ENCODE measurements at places on chromosomes 7 and 10.

GRCh38 chr10:71025535-71025934, 137.2 kb upstream of the PCBD1 start:
- DNase-seq = no peak

DNA sequence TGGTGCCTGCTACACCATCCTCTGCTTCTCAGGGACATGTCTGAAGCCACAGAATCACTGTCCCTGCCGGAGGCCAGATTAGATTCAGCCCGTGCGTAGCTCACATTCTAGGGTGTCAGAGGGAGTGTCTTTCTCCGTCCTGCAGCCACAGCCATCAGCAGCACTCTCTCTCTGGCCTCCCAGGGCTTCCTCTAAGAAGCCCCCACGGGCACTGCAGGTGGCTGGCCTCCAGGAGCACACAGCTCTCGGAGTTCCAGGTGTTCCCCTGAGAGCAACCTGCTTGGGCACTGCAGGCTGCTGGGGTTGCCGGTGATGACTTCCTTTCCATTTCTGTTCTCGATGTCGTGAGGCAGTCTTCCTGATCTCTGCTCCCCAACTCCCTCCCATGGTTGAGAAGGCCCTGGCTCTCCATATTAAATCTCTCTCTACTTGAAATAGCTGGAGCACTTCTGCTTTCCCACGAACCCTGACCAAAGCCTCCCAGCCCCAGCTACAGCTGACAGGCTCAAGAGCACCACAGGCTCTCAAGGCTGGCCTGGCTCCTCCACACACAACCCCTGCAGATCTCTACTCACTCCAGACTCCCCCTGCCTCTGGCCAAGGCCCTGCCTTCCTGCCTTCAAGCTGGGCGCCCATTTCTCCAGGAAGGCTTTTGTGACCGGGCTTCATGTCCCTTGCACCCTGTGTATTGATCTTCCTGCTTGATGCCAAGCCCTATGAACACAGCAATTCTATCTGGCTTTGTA, 49.0 kb upstream of the TMEM72 start:
- DNase-seq = no peak

DNA sequence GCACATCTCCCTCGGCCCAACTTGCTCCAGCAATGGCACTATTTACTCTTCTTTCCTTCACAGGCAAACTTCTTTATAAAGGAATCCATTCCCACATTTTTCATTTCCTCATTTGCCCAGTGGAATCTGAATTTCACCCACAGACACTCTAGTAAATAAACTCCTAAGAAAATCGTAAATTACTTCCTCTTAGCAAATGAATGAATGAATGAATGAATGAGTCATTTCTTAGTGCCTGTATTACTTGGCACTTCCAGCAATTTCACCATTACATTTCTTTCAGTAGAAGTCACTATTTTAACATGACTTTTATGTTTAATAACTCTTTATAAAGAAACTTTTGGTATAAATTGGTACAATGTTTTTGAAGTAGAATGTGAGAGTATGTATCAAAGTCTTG, 55.7 kb downstream of the DDC start:
- DNase-seq = no peak

- DNase-seq = no peak
Observed at GRCh38 chr10:93272884-93273675, 199.4 kb downstream of the CYP26A1 start.

DNA sequence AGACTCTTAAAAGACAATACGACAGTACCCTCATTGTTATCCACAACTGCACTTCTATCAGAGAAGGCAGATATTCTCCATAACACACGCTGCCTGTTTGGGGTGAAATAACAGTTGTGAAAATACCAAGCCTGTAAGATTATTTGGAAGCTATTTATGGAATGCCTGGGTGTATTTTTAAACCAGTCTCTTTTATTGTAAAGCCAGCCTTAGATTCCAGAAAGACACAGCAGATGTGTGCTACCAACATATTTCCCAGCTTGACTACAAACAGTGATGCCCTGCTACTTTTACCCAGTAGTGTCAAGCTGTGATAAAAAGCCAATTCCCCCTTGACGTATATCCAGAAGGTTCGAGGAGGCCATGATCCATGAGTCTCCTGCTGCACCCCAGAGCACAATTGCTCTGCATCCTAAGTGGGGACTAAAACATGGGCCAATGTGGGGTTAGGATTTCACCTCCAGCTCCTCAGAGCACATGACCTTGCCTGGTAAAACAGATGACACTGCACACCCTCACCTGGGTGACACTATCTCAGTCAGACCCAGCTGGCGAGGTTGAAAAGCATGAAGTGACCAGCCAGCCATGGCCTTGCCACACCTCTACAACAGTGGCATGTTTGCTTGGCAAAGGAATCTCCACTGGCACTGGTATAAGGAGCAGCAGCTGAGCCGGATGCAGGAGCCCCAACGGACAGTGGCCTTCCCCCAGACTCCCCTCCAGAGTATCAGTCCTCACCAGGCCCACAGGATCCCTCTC, 62.2 kb downstream of the GFRA1 start:
- DNase-seq = no peak

GRCh38 chr7:108246227-108246837, 116.2 kb upstream of the LAMB4 start:
- DNase-seq = no peak

GRCh38 chr10:775245-776075, 86.0 kb upstream of the DIP2C start:
- DNase-seq = no peak

GRCh38 chr7:21902240-21902639, 43.5 kb downstream of the CDCA7L start:
- no peak for DNase-seq

- no peak for DNase-seq
Observed at GRCh38 chr10:5894873-5895272, 4.8 kb downstream of the FBH1 start.
